ENCODE measurements at places on chromosomes 12 and 14.
A peak's percentile ranks its signal among the peaks of the same experiment; 100 is the strongest.

DNA sequence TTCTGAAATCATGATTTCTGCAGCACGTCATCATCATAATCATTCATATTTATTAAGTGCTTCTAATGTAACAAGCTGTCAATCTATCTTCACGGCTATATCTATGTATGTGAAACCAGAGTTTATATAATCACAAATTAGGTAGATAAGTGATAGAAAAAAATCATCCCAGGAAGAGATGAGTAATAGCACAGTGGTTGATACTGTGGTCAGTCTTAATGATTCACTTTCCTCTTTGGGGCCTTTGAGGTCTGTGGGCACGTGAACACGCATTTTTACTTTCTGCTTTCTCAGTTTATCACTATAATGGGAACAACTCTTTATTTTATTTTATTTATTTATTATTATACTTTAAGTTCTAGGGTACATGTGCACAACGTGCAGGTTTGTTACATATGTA is 265.9 kb upstream of the NOVA1 start:
- H3K4me1 ChIP-seq = no peaks in the 10 kb centered on the region
- no peaks in the 10 kb centered on the region for H3K36me3 ChIP-seq
- H3K27me3 ChIP-seq = no peaks in the 10 kb centered on the region
- no peak overlapping the region for H3K4me3 ChIP-seq

- H3K36me3 ChIP-seq = peaks cover 65% of the 10 kb centered on the region
- no peak for DNase-seq
- no peaks in the 10 kb centered on the region for H3K27me3 ChIP-seq
- peaks cover 3% of the 10 kb centered on the region for H3K4me1 ChIP-seq
Observed at GRCh38 chr12:111494676-111495075, 89.0 kb downstream of the SH2B3 start.

GRCh38 chr12:16350682-16351081 is 3.2 kb downstream of the MGST1 start:
- H3K4me1 ChIP-seq = peaks cover 2% of the 10 kb centered on the region
- H3K36me3 ChIP-seq = no peaks in the 10 kb centered on the region
- DNase-seq = no peak
- H3K27me3 ChIP-seq = peaks cover 11% of the 10 kb centered on the region

GRCh38 chr12:65529771-65530435 is 251.4 kb downstream of the MSRB3 start:
- H3K4me3 ChIP-seq = no peak overlapping the region
- no peaks in the 10 kb centered on the region for H3K27me3 ChIP-seq
- no peaks in the 10 kb centered on the region for H3K4me1 ChIP-seq
- no peak for DNase-seq
- no peaks in the 10 kb centered on the region for H3K36me3 ChIP-seq

DNA sequence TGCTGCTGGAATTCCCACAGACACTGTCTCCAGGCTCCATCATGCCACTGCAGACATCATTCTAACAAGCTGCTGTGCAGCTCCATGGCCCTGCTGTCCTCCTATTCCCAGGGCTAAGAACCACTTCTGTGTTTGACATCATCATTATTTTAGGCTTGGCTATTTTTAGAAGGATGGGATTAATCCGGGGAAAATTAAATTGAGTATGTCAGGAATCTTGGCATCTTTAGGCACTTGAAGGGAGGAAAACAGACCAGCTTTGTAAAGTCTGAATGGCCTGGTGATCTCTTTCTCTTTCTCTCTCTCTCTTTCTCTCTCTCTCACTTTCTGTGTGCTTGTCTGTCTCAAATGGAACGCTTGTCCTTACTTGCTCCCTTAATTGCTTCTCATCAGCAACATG is 568.3 kb upstream of the FLRT2 start:
- H3K4me1 ChIP-seq = no peaks in the 10 kb centered on the region
- no peaks in the 10 kb centered on the region for H3K27me3 ChIP-seq
- no peak overlapping the region for H3K27ac ChIP-seq
- no peak for DNase-seq

DNA sequence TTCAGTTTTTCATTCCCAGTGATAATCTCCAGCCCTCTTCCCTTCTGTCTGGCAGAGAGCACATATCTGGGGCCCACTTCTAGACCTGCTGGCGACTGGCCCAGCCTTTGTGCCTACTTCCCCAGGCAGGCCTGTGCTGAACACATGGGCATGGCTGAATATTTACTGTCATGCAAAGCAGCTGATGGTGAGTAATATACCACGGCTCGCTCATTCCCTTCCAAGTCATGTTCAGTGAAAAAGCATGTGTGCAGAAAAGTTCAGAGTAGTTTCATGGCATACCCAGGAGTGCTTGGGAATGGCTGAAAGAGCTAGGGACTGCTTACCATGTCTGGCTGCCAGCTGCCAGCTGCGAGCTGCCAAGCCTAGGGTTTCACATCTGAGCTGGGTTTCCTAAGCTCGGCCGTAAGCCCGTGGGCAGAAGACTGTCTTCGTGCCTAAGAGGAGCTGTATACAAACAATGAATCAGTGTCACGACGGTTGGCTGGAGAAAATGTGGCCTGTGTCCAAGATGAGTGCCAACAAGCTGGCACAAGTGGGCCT is 179.9 kb upstream of the PELI2 start:
- peaks cover 7% of the 10 kb centered on the region for H3K27me3 ChIP-seq
- no peak overlapping the region for H3K4me3 ChIP-seq
- no peaks in the 10 kb centered on the region for H3K36me3 ChIP-seq
- no peak for DNase-seq

DNA sequence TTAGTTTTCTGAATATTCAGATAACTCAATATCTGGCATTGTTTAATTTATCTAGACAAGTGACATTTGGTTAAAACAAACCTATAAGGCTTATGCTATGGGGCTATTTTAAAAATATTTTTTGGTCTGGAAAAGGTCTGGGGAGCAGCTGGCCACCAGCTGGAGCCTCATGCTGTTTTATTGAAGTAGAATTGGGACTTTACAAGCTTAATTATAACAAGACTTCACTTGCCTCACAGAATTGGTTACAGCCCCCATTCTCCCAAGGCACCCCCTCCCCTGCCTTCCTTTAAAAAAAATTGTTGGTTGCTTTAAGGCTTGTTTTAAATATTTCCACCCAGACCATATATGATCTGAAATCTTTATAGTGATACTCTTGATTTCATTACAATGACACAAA is 453.9 kb downstream of the ADAMTS20 start:
- no peaks in the 10 kb centered on the region for H3K36me3 ChIP-seq
- H3K27me3 ChIP-seq = peaks cover 4% of the 10 kb centered on the region
- H3K27ac ChIP-seq = no peak overlapping the region
- no peak for DNase-seq
- H3K4me3 ChIP-seq = no peak overlapping the region
- H3K4me1 ChIP-seq = no peaks in the 10 kb centered on the region

GRCh38 chr14:79516009-79516408 is 695.3 kb downstream of the DIO2 start:
- no peaks in the 10 kb centered on the region for H3K27me3 ChIP-seq
- no peak overlapping the region for H3K27ac ChIP-seq
- no peak for DNase-seq
- H3K4me3 ChIP-seq = no peak overlapping the region

DNA sequence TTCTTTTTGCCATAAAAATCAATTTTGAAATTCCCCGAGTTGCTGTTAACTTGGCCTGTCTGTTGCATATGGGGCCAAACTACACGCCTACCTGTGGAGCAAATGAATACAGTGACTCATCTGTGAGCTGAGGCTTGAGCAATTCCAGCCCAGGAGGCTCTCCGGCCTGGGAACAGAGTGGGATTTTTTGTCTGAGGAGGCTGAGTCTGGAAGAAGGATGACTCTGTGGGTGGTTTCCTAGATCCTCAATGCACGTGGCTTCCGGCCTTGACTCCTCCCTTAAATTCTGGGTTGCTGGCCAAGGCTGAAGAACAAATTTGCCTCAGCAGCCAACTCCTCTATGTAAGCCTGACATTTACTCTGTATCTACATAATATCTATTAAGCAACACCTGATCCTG is 124.1 kb downstream of the SSPN start:
- DNase-seq = no peak
- peak overlapping the region; percentile 83 for H3K27ac ChIP-seq
- no peaks in the 10 kb centered on the region for H3K27me3 ChIP-seq
- peaks cover 39% of the 10 kb centered on the region for H3K4me1 ChIP-seq

GRCh38 chr14:74516451-74517160 is 23.0 kb downstream of the ISCA2 start:
- DNase-seq = no peak
- no peaks in the 10 kb centered on the region for H3K36me3 ChIP-seq
- peaks cover 9% of the 10 kb centered on the region for H3K4me1 ChIP-seq

DNA sequence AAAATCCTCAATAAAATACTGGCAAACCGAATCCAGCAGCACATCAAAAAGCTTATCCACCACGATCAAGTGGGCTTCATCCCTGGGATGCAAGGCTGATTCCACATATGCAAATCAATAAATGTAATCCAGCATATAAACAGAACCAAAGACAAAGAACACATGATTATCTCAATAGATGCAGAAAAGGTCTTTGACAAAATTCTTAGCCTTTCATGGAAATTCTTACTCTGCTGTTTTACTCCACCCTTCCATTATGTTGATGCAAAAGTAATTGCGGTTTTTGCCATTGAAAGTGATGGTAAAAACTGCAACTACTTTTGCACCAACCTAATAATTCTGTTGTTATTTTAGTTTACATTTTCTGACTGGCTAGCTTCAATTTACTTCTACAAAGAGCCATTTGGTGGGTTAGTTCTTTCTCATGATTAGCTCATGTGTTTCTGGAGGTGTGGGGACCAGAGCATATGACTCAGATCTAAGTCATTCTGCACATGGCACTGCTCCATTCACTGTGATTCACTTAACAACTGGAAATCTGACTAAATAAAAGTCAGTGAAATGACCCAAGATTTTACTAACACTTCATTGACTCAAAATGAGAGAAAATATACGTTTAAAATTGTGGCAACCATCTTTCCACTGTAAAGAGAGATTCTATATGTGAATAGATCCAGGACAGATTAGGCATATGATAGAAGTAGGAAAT is 99.9 kb downstream of the TMTC3 start:
- no peaks in the 10 kb centered on the region for H3K4me1 ChIP-seq
- H3K27ac ChIP-seq = no peak overlapping the region
- H3K36me3 ChIP-seq = no peaks in the 10 kb centered on the region
- no peak overlapping the region for H3K4me3 ChIP-seq
- H3K27me3 ChIP-seq = no peaks in the 10 kb centered on the region
- DNase-seq = no peak

GRCh38 chr12:24463375-24463774 is 485.5 kb downstream of the BCAT1 start:
- H3K4me3 ChIP-seq = no peak overlapping the region
- H3K27ac ChIP-seq = no peak overlapping the region
- peaks cover 5% of the 10 kb centered on the region for H3K4me1 ChIP-seq
- no peaks in the 10 kb centered on the region for H3K27me3 ChIP-seq
- no peaks in the 10 kb centered on the region for H3K36me3 ChIP-seq

DNA sequence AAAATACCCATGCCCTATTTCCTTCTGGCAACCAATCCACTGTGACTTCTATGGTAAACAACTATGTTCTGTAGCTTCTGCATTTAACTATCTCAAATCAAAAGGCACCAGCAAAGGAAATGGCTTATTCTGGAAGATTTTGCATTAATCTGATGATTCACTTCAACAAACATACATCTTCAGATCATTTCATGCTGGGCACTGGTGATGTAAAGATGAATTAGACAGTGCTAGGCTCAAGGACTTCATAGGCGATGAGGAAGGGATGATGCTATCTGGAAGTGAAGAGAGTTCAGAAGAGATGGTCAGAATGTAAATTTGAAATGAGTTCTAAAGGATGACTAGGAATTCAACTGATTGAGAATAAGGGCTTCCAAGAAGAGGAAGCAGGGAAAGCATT is 363.3 kb downstream of the PAWR start:
- no peaks in the 10 kb centered on the region for H3K36me3 ChIP-seq
- DNase-seq = no peak
- H3K27me3 ChIP-seq = no peaks in the 10 kb centered on the region
- H3K4me1 ChIP-seq = no peaks in the 10 kb centered on the region

- peaks cover 12% of the 10 kb centered on the region for H3K27me3 ChIP-seq
- peaks cover 5% of the 10 kb centered on the region for H3K4me1 ChIP-seq
- no peak for DNase-seq
- H3K36me3 ChIP-seq = no peaks in the 10 kb centered on the region
Observed at GRCh38 chr14:101286271-101287018, 274.9 kb upstream of the DIO3 start.

DNA sequence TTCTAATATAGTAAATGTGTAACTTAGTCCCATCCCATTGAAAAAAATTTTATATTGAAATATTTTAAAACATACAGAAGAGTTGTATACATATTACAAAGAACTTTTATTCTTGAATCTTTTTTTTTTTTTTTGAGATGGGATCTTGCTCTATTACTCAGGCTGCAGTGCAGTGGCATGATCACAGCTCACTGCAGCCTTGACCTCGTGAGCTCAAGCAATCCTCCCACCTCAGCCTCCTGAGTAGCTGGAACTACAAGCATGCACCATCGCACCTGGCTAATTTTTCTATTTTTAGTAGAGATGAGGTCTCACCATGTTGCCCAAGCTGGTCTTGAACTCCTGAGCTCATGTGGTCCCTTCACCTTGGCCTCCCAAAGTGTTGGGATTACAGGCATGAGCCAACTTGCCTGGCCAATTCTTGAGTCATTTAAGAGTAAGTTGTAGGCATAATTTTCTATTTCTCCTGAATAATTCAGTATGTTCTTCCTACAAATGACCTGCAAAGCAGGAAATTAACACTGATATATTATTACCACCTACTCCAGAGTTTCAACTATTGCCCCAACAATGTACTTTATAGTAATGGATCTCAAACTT is 153.0 kb upstream of the BMP4 start:
- peaks cover 3% of the 10 kb centered on the region for H3K27me3 ChIP-seq
- H3K4me1 ChIP-seq = no peaks in the 10 kb centered on the region
- no peaks in the 10 kb centered on the region for H3K36me3 ChIP-seq
- H3K27ac ChIP-seq = no peak overlapping the region

- no peak overlapping the region for H3K4me3 ChIP-seq
- H3K27ac ChIP-seq = no peak overlapping the region
- H3K36me3 ChIP-seq = no peaks in the 10 kb centered on the region
Observed at GRCh38 chr12:77914081-77914488, 83.4 kb downstream of the NAV3 start.

DNA sequence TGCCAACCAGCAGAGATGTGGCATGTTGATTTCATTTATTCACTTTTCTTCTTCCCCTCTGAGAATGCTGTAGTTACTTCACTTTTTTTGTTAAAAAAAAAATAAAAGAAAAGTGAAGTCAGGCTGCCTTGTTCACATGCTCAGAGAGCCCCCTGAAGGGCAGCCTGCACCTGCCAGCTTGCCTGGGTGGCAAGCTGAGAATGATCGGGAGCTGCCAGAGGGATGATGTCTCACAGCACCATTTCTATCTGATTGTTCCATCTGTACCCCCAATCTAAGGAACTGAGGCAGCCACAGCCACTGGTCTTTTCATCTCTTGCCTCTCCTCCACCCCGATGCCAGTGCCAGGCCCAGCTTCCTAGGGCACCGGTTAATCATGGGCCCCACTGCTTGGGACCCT is 118.2 kb downstream of the TSPAN9 start:
- peaks cover 6% of the 10 kb centered on the region for H3K4me1 ChIP-seq
- H3K36me3 ChIP-seq = no peaks in the 10 kb centered on the region
- H3K27ac ChIP-seq = no peak overlapping the region
- DNase-seq = no peak
- H3K4me3 ChIP-seq = no peak overlapping the region

- DNase-seq = no peak
- H3K4me3 ChIP-seq = no peak overlapping the region
- no peaks in the 10 kb centered on the region for H3K36me3 ChIP-seq
- peaks cover 9% of the 10 kb centered on the region for H3K27me3 ChIP-seq
- H3K27ac ChIP-seq = no peak overlapping the region
Observed at GRCh38 chr12:13127444-13127843, 24.0 kb upstream of the GSG1 start.
